ENCODE measurements at places on chromosomes 2 and 18.

- DNase-seq: no peak
Measured at GRCh38 chr2:101435001-101435862, 39.7 kb downstream of the RFX8 start.

- DNase-seq: no peak
Measured at GRCh38 chr2:20569464-20570223, 81.3 kb downstream of the HS1BP3 start.

- no peak for DNase-seq
Measured at GRCh38 chr2:197711578-197711977, 6.4 kb downstream of the MARS2 start.

GRCh38 chr2:233381638-233381995 is 27.3 kb downstream of the DGKD start:
- no peak for DNase-seq

- DNase-seq: no peak
Measured at GRCh38 chr2:12931186-12931844, 214.6 kb downstream of the TRIB2 start.

GRCh38 chr2:223010641-223011040 is 41.3 kb upstream of the KCNE4 start:
- no peak for DNase-seq

- DNase-seq: no peak
Measured at GRCh38 chr2:240970816-240971215, 27.6 kb upstream of the SNED1 start.

- DNase-seq: no peak
Measured at GRCh38 chr18:23521907-23522306, 18.6 kb downstream of the RMC1 start.

DNA sequence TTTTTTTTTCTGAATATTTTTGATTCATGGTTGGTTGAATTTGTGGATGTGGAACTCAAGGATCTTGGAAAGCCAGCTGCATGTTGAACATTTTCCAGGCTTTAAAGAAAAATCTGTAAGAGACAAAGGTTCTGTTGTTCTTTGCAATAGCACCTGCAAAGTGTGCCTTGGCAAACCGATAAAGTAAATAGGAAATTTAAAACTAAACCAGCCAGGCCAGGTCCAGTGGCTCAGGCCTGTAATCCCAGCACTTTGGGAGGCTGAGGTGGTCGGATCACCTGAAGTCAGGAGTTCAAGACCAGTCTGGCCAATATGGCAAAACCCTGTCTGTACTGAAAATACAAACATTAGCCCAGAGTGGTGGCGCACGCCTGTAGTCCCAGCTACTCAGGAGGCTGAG is 74.4 kb downstream of the RIF1 start:
- no peak for DNase-seq

GRCh38 chr2:236012155-236012554 is 156.0 kb downstream of the GBX2 start:
- no peak for DNase-seq

- no peak for DNase-seq
Measured at GRCh38 chr2:200077210-200077650, 121.8 kb downstream of the MAIP1 start.

- DNase-seq: no peak
Measured at GRCh38 chr18:58511897-58512581, 116.9 kb downstream of the ALPK2 start.

DNA sequence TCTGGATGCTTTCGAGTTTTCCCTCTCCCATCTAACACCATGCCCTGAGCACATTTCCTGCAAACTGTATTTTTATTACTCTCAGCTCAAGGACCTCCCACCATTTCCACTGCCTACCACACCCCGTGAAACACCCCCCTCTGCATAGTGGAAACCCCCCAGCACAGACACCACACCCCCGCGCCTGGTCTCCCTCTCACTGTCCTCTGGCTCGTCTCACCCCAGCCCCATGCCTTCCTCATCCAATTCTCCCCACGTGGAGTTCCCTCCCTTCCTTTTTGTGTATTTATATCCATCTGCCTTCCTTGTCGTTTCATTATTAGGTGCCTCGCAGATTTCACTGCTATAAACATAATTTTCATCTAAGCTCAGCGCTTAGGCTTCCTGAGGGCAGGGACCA is 307.5 kb downstream of the CELF4 start:
- no peak for DNase-seq

DNA sequence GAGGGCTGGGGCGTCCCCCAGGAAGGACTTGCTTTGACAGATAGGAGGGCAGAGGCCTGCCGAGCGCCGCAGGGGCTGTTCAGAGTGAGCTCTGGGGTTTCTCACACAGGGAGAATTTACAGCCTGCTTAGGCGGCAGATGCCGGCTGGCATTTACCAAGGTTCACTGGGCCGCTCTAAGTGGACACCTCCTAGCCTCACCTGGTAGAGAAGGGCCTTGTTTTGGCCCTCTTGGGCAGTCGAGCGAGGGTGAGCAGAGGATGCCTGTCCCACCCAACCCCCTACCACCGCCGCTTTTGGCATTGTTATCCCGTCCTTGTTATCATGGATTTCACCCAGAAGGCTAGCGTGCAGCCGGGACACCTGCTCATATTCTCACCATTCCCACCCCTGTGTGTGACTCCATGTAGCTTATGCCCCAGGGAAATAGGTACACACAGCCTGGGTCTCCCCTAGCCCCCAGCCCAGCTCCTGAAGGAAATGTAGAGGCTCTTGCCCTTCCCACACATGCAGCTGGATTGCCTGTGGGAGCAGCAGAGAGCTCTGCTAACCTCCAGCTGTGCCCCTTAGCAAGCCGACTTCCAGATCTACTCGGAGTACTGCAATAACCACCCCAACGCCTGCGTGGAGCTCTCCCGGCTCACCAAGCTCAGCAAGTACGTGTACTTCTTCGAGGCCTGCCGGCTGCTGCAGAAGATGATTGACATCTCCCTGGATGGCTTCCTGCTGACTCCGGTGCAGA is 52.4 kb downstream of the FAM168B start:
- DNase-seq: no peak

DNA sequence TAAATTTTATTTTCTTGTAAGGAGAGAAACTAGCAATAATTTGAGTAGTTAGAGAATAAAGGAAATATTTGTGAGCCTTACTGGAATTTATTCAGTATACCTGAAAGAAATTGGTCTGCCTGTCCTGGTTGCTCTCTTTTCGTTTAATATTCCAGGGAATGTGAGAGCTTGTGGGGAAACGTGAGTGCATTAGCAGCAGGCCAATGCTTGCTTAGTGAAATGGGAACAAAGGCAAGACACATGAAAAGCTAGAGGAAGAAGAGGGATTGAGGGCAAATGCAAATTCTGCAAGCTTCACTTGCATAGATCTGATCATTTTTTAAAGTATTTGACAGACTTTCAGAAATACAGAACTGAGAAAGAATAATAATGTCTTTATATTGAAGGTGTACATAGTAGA is 111.0 kb downstream of the ERBB4 start:
- no peak for DNase-seq

- no peak for DNase-seq
Measured at GRCh38 chr18:46506974-46507586, 149.9 kb downstream of the LOXHD1 start.
